ENCODE measurements at places on chromosomes 12 and 14. TPM values are rescaled to one million over a fixed set of nuclear protein-coding genes. Genes with fewer than 3 reads are reported as not detected.
A peak's percentile ranks its signal among the peaks of the same experiment; 100 is the strongest.

Gene KRT71
- not detected for total RNA-seq

Gene KRT2
- total RNA-seq = not detected

Gene SERPINA10
- not detected for total RNA-seq

Gene C12orf56
- not detected for total RNA-seq

Gene CRY1
- 15.2 TPM for total RNA-seq

Gene THTPA
- total RNA-seq = 13.5 TPM

DNA sequence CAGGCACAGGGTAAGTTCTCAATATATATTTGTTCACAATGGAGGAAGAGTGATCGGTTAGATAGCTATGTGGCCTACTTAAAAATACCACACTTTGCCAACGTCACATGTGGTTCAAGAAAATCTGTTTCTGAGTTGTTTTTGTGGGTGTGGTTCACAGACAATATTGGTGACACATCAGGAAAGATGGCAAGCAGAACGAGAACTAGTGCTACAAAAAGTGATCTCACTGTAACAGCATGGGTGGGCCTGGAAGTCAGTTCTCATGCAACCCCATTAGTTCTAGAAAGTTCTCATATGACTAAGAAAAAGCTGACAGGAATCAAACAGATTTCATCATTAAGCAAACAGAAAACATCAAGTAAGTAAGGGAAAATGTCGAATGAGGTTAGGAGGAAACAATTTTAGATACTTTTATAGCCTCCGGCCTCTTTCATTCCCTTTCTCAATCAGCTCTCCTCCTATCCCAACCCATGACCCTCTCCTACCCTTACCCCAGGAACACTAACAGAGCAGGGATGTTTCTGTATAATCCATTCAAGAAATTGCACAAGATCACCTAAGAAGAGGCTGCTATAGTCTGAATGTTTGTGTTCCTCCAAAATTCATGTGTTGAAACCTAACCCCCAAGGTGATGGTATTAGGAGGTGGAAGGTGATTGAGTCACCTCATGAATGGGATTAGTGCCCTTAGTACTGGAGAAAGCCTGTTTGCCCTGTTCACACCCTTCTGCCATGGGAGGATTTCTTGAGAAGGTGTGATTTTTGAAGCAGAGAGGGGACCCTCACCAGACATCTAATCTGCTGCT is 15.5 kb upstream of the NTN4 start:
- peaks cover 28% of the 10 kb centered on the region for H3K27me3 ChIP-seq

DNA sequence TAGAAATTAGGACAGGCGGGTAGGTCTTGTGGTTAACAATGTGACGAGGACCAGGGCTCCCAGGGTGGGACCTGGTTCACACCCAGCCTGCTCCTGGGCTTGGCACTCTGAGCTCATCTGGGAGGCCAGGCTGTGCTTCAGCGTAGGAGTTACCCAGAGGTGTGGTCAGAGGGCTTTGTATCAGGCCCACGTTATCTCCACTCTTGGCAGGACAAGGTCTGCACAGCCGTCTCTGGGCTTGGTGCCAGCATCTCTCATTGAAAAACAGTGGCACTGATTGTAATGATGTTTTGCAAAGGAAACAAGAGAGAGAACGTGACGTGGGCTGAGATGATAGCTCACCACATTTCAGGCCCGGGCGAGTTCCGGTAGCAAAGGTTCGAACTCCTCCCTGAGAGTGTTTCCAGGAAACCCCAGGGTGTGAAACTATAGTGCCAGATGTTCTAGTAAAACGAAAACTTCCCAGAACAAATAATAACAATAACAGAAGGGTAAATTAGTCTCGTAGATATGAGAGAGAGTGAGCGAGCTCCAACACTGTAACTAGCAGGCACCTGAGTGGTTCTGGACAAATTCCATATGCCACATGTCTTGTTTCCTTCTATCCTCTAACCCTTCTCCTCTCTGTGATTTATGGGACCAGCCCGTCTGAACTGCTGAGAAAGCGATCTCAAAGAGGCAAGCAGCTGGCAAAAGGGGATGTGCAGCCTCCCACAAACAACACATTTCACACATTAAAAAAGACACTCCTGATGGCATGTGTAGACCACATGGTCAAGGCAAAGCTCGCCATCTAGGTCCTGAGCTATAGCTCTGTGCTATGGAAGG is 227.3 kb downstream of the KTN1 start:
- no peaks in the 10 kb centered on the region for H3K27me3 ChIP-seq
- H3K36me3 ChIP-seq = peaks cover 15% of the 10 kb centered on the region
- H3K4me3 ChIP-seq = no peak overlapping the region
- peak; percentile 82 for DNase-seq
- peaks cover 45% of the 10 kb centered on the region for H3K4me1 ChIP-seq
- H3K27ac ChIP-seq = peak overlapping the region; percentile 83

DNA sequence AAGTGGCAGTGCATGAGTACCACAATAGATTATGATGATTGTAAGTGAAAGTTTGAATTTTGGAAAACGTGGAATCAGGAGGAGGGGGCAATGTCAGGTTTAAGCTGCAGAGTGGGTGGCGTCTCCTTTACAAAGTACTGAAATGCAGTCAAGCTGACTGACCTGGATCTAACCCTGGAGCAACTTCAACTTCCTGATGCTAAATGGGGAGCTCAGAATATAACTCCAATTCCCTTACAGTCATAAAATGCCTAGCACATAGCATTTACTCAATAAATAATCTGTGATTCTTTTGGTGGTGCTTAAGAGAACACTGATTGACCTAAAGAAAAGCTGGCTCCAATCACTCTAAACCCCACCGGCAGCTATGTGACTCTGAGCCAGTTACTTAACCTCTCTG is 38.5 kb downstream of the CCDC60 start:
- H3K27ac ChIP-seq = no peak overlapping the region
- peaks cover 23% of the 10 kb centered on the region for H3K4me1 ChIP-seq
- peaks cover 16% of the 10 kb centered on the region for H3K27me3 ChIP-seq
- no peak overlapping the region for H3K4me3 ChIP-seq
- peaks cover 2% of the 10 kb centered on the region for H3K36me3 ChIP-seq

DNA sequence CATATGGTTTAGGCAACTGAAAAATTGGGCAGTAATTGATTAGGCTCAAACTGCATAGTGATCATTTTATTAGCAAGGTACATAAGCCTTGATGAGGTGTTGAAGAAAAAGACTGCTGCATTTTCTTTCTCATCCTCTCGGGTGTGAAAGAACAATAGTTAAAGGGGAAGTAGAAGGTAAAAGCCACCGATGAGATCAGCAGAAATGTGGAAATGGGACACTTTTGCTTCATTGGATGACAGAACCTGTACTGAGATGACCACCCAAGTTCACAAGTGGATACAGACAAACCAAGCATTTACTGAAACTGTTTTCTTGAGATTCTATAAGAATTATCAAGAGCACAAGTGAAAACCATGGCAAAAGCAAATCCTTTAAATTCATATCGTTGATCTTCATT is 184.0 kb downstream of the TMX1 start:
- H3K27ac ChIP-seq = no peak overlapping the region
- H3K27me3 ChIP-seq = peaks cover under 1% of the 10 kb centered on the region
- peaks cover 4% of the 10 kb centered on the region for H3K36me3 ChIP-seq
- H3K4me1 ChIP-seq = peaks cover 11% of the 10 kb centered on the region

Measured in activated CD8-positive, alpha-beta memory T cell treated with anti-CD3 and anti-CD28 coated beads, Interleukin-2, amount 10 ng/mL, durations not matched to agents 7 days and 5 days (primary cell).